ENCODE measurements at places on chromosomes 5 and 9. TPM values are rescaled to one million over a fixed set of nuclear protein-coding genes. Genes with fewer than 3 reads are reported as not detected.

DNA sequence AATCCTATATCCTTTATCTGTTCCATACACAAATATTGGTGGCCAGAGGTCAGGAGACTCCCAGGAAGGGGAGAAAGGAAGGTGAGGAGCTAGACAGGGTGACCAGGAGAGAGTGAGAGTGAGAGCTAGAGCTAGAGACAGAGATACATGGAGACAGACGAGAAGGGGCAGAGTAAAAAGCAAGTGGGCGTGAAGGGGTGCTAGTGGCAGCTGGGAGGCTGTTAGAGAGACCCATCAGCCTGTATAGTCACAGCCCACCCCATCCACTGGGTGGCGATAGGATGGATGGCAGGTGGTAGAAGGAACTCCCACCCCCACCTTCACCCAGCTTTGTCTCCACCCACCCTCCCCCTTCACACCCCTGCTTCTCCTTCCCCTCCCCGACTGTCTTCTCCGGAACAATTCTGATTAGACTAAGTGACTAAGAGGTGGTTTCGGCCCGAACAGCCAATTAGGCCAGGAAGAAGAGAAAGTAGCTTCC, 32.8 kb downstream of the PCDH1 start:
- DNase-seq = no peak

- no peak for DNase-seq
These were observed 132.1 kb downstream of the COX7C start for GRCh38 chr5:86749841-86750240.

DNA sequence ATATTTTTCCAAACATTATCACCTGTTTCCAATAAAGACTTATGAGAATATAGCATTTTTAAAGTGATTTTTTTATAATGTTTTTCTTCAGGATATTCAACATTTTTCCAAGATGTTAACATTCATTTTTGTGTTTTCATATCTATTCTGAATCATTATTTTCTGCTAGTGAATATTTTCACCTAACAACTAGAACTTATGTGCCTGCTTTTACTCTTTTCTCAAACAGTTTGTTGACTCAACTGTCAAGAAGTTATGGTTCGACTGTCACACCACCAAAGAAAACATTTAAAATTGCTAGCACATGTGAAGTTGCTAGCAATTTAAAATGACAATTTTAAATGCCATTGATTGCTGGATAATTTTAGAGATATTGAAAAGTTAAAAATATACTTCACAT, 343.3 kb upstream of the CDH9 start:
- no peak for DNase-seq

DNA sequence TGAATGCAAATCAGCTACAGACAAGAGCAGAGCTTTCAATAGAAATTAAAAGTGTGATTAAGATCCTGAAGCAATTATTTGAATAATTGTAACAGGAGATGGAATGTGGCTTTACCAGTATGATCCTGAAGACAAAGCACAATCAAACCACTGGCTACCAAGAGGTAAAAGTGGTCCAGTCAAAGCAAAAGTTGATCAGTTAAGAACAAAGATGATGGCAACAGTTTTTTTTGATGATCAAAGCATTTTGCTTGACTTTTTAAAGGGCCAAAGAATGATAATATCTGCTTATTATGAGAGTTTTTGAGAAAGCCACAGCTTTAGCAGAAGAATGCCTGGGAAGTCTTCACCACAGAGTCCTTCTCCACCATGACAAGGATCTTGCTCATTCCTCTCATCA, 409.2 kb downstream of the CSNK1G3 start:
- no peak for DNase-seq

Gene TEX10
- total RNA-seq = 8.9 TPM

Gene SLC27A6
- total RNA-seq = 25.2 TPM
